ENCODE measurements at places on chromosomes 1 and 21. TPM values are rescaled to one million over a fixed set of nuclear protein-coding genes. Genes with fewer than 3 reads are reported as not detected.

GRCh38 chr1:201894343-201895119, 5.8 kb downstream of the SHISA4 start:
- no peak for ATAC-seq

The SYTL1 gene
- 113 TPM for total RNA-seq

DNA sequence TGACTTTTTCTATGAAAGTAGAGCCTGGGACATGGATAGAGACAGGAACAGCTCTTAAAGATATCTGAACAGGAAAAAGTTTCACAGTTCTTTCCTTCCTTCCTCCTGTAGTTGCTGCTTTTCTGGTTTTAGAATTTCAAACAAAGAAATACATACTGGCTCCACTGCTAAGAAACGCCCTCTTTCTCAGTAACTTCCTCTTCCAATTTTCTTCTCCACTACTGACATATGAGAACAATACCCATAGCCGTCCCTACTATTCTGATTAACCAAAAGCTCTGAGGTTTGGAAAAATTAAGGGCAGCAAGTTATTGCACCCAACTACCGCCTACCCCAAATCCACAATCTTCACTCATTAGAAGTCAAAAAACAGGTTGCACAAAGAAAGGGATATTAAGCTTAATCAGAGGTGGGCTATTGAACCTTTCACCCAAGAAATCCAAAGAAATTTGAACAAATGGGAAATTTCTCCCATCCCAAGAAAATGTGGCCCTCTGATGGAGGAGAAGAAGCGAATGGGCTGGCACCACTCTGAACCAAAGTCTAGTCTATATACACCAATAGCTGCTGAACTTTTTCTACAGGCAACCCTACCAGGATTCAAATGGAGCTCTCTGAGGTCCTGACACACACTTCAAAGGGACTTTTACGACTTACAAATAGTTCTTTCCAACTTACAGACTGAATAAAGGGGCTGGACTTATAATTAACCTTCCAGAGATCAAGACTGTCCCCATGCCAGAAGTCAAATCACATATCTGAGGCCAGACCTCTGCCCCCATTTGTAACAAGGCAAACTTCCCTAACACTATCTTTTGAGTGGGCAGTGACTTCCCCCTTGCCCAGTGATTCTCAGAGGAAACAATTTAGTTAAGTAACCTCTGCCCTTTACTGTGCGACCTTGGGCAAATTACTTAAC, 1.7 kb downstream of the WASF2 start:
- peak; percentile 14 for ATAC-seq

The DOP1B gene
- 23.8 TPM for total RNA-seq

The UQCRHL gene
- 1.6 TPM for total RNA-seq
